ENCODE measurements at places on chromosomes 2 and 18. TPM values are rescaled to one million over a fixed set of nuclear protein-coding genes. Genes with fewer than 3 reads are reported as not detected.

The CACNB4 gene
- total RNA-seq, result 0.33 TPM

GRCh38 chr2:192947352-192947751 lies 752.6 kb upstream of the TMEFF2 start:
- no peak for DNase-seq

DNA sequence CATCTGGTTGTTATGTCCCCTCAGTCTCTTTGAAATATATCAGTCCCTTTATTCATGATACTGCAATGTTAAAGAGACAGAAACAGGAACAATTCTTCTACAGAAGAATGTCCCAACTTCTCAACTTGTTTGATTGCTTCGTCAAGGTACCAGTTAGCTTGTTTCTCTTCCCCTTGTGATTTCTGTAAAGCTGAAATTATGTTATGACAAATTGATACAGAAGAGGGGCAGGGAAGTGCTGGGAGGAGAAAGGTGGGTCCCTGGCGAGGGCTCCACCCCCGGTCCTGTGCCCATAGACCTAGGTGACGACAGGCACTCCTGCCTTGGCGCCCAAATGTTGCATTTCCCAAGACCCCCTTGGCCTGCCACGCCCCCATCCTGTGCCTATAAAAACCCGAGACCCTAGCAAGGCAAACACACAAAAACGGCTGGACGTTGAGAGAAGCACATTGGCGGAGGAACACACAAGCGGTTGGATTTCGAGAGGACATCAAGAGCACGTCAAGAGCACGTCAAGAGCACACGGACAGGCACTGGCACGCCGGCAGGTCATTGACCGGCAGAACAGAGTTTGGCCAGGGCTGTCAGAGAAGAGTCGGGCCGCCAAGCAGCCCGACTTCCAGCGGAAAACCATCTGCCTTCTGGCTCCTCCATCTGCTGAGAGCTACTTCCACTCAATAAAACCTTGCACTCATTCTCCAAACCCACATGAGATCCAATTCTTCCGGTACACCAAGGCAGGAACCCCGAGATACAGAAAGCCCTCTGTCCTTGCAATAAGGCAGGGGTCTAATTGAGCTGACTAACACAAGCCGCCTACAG lies 11.5 kb upstream of the RTN4 start:
- no peak for DNase-seq

GRCh38 chr18:59911600-59911999 lies 11.8 kb downstream of the PMAIP1 start:
- DNase-seq, result no peak

The PLEK gene
- not detected for total RNA-seq

DNA sequence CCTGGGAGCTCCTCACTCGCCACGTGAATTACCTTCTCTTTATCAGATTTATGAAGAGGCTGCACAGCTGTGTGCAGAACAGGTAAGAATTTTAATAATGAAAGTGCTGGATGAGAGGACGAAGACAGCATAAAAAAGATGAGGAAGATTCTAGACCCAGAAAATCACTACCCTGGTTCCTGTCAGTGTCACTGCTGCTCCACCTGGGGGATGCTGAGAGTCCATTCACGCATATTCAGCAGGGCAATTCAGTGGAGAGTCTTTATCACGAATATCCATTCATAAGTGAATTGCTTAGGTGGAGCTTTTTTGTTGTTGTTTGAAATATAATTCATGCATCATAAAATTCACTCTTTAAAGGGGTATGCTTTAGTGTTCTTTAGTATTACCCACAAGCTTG lies 52.0 kb downstream of the MRPL33 start:
- DNase-seq, result no peak

The NT5C1B gene
- total RNA-seq, result not detected

DNA sequence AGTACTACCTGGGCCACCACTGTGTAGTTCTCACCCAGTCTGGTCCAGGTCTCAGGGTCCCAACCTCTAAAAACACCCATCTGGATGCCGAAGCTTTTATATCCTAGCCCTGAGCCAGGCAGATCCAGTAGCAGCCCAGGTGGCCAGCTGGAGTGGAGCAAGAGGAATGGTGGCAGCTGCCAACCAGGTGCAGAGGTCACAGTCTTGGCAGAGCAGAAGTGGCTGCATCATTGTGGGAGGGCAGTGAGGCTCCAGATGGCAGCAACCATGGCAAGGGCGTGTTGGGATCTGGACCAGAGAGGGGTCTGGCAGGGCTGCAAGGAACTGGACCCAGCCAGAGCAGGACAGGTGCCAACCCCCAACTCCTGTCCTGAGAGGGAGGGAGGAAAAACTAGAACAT lies 72.2 kb upstream of the AGAP1 start:
- DNase-seq, result no peak

The PLCL1 gene
- 0.07 TPM for total RNA-seq

- no peak for DNase-seq
These were observed 3.9 kb upstream of the MBD2 start for GRCh38 chr18:54228364-54228763.

DNA sequence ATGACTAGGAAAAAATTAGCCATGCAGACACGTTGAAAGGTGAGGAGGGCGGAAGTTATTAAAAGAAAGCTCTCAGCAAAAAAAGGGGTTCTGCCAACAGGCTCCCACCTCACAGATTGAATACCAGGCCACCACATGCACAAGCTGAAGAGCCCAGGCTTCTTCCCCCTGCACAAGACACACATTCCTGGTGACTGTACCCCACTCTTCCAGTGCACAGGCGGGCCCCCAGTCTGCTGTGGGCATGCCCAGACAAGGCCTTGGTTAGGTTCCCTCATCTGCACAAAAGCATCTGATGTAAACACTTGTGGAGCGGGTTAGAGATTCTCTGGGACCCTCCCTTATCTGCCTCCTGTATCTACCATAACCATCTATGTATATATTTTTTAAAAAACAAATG lies 81.7 kb downstream of the AGPS start:
- no peak for DNase-seq

GRCh38 chr2:214471990-214472389 lies 61.1 kb downstream of the VWC2L start:
- DNase-seq, result no peak

The C1D gene
- total RNA-seq, result 24.7 TPM

The NEB gene
- 50.0 TPM for total RNA-seq

- no peak for DNase-seq
These were observed 97.0 kb downstream of the NEB start for GRCh38 chr2:151637271-151637781.

DNA sequence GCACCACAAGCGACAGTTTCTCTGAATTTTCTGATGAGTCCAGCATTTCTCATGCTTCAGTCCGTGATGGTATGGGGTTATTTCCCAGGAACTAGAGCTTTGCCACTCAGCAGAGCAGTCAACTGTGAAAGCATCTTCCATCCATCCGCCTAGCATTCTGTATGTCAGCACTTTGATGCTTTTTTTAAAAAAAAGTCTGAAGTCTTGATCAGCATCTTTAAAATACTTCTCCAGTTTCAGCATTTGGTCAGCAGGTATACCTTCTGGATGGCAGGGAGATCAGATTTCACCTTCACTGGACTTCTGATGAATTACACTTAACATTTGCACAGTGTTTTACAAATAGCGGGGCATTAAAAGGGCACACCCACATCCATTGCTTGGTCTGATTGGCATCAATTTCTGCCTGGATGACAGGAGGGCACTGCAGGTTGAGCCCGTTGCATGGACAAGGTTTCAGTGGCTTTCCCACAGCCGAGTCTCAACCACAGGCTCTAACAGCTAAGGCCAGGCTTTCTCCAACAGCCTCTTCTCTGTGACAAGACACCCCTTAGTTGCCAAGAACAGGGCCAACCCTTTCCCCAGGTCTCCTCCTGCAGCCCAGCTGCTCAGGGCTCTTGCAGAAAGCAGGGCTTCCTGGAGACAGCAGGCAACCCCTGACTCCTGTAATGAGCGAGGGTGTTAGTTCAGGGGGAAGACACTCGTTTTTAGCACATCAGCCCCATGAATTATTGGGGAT lies 54.0 kb downstream of the EMILIN2 start:
- no peak for DNase-seq

The IGFBP2 gene
- 175 TPM for total RNA-seq

DNA sequence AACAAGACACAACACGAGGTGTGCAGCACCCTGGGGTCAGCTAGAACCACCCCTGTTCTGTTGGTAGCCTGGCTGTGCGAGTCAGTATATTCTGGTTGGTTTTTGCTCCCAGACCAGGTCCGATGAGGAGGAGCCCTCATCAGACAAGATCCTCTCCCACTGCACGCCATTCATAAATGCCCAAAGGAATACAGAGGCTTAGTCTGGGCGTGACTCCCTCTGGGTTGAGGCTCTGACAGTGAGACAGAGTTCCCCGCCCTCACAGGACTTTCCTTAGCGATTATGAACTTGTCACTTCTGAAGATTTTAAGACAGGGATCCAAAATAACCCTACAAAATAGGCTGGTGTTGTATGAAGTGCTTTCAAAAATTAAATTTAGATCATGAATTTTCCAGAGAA lies 85.5 kb upstream of the MC2R start:
- DNase-seq, result no peak

GRCh38 chr2:189370719-189371118 lies 70.6 kb upstream of the WDR75 start:
- no peak for DNase-seq

DNA sequence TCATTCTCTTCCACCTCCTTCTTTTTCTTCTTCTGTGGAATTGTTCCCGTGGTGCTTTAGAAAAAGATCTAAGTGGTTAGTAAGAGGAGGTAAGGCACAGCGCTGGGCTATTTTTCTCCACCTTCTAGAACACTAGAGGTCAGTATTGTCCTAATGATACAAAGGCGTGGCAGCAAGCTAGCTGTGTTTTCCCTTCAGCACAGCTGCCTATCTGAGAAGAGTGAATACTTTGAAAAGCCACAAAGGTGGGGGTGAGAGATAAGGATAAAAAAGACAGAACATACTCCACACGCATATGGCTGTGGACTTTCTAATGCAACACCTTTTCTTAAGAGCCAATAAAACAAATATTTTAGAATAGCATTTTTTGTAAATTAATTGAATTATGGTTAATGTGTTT lies 2.1 kb downstream of the CNTNAP5 start:
- DNase-seq, result peak; percentile 14

DNA sequence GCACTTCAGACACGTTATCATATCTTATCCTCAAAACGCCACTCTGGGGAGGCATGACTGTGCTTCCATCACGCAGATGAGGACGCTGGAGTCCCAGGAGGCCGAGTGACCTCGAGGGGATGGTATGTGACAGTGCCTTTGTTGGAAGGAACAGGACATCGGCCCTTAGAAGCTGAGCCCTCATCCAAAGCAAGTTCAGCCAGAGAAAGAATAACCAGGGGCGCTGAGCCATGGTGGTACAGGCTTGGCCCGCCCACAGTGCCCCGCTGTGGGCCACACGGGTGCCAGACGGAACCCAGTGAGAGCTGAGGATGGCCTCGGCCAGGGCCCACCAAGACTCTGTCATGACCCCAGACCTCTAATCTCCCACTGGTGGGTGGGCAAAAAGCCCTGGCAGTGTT lies 31.3 kb downstream of the HS1BP3 start:
- DNase-seq, result no peak
